Activated CD4-positive, alpha-beta T cell treated with anti-CD3 and anti-CD28 coated beads for 1 hour (primary cell): ENCODE measurements at places on chromosomes 11 and 22.

- no peak for DNase-seq
These were observed 2.3 kb downstream of the OR51G1 start for GRCh38 chr11:4921796-4922195.

GRCh38 chr11:8296872-8297271 is 33.2 kb upstream of the LMO1 start:
- no peak for DNase-seq

DNA sequence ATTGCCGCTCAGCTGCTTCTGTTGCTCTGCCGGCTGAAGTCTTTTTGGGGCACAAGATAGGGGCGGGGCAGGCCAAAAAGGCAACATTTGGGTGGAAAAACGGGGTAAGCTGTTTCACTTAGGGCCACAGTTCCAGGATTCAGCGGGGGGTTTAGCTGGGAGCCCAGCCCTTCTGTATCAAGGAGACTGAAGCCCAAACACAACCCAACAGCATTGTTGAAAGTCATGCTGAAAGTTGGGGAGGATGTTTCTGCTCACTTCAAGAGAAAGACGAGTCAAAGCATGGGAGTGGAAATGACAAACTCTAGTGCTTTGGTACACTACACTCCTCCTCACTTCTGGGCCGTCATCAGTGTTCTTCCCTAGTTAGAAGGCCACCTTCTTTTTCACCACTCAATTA is 56.1 kb upstream of the GNAZ start:
- DNase-seq: no peak

GRCh38 chr11:115258216-115258615 is 246.0 kb downstream of the CADM1 start:
- no peak for DNase-seq

DNA sequence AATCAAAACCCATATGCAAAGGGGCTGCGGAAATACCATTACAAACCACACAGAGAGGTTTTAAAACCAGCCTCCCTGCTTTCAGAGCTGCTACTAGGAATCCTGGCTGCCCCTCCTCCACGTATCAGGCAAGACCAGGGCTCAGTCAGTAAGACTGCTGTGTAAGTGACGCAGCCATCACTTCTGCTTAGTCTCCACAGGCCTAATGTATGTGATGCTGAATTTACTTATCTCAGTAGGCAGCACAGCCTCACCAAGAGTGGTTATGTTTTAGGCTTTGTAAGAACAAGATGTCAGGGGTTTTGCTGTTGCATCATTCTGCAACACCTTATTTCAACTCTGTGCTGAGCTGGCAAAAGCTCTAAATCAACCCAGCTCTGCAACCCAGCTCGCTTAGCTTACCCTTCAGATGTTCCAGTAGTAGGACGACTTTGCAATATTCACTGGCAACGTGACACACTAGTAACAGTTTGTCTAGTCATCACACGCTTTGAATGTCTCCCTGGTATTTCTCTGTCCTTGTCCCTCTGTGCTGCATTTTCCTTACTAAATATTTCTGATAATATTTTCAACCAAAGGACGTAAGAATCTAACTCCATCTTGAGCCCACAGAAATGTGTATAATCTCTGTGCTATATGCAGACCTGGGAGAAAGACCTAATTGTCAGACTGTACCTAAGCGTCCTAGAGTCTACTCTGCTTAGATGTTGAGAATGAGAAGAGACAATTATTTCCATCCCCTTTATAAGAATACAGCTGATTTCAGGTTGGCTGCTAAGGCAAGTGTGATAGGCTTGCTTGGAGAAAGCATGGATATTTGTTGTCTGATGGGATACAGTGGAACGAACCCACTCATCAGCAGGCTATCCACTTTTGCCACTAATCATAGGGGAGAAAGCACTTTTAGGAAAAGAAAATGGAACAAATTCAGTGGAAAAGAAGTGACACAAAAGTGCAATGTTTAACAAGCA is 72.2 kb downstream of the LARGE2 start:
- no peak for DNase-seq

- DNase-seq: no peak
These were observed 19.0 kb downstream of the ZBED5 start for GRCh38 chr11:10838881-10839280.

DNA sequence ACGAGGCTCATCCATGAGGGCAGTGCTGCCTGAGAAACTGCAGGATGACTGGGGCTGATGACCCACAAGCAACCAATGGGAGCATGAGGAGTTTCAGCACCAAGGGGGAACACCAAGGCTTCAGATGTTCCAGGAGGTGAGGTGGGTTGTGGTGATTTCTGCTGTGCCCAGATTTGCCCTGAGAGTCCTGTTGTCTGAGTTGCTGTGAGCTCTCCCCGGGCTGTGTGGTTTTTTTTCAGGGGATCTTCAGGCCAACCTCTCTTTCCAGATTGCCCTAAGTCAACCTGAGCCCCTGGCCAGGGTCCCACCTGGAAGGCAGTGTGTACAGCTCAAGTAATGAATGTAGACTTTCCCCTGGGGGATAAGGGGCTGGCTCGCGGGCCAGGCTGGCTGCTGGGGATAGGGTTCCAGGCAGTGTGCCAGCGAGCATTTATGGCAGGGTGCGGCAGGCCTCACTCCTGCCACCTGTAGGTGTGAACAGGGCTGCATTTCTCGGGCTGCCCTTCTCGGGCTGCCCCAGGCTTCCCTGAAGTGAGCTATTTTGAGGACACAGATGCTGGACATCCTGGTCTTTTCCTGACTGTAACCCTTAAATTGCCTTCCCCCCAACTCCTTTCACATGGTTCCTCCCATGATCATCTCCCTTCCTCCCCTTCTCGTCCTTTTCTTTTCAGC is 9.8 kb downstream of the SLC22A6 start:
- no peak for DNase-seq

DNA sequence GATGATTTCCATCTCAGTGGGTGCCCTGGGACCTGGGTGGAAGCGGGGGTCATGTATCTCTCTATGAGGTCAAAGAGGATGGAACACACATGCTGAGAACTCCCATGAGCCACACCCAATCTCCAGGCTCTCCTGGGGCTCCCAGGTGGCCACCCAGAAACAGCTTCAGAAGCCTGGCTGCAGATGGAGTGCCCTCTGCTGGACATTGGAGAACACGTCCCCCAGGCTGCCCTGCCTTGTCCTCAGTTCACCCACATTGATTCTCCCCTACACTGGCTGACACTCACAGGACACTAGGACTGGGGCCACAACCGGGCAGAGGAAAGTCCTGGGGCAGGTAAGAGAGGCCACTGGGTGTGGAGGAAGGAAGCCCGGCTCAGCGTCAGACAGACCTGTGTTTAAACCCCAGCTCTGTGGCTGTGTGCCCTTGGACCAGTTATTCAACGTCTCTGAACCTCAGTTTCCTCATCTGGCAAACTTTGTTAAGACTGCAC is 4.5 kb upstream of the NOL12 start:
- DNase-seq: peak; percentile 62

- DNase-seq: peak; percentile 44
These were observed 31.2 kb downstream of the PDE2A start for GRCh38 chr11:72642884-72643522.

- DNase-seq: no peak
These were observed 93.9 kb downstream of the RASSF10 start for GRCh38 chr11:13102865-13103539.

GRCh38 chr22:48258811-48259210 is 1496.4 kb downstream of the TBC1D22A start:
- DNase-seq: no peak

DNA sequence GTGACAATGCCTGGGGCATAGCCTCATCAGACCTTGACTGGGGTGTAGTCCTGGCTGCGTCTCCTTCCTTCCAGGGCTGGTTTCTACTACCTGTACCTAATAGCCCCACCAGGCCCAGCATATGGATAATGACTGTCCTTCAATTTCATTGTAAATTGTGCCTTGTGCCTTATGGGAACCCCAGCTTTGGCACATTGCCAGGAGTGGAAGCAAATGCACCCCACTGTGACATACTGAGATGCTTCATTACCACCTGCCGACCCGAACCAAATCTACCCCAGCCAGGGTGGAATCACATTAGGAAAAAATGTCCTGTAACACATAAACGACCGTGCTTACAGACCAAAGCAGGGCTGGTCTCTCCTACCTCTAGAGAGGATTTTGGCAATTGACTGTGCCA is 7.3 kb downstream of the TOP3B start:
- no peak for DNase-seq

DNA sequence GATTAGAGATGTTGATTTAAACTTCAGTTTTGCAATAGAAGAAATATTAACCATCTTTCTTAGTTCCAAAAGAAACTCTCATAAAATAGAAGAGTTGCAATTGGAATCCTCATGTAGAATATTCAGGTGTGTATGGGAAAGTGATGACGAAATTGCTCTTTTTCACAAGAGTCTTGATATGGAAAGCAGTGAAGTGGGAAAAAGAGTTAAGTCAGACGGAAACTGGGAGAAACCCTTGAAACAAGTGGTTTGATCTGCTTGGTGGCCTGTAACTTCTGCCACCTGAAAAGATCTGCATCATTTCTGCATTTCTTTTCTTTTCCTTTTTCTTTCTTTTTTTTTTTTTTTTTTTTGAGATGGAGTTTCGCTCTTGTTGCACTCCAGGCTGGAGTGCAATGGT is 41.8 kb upstream of the CLMP start:
- DNase-seq: no peak

- no peak for DNase-seq
These were observed 24.1 kb upstream of the MICAL3 start for GRCh38 chr22:18048441-18048898.

- DNase-seq: no peak
These were observed 39.1 kb downstream of the TMEM123 start for GRCh38 chr11:102413497-102413896.

DNA sequence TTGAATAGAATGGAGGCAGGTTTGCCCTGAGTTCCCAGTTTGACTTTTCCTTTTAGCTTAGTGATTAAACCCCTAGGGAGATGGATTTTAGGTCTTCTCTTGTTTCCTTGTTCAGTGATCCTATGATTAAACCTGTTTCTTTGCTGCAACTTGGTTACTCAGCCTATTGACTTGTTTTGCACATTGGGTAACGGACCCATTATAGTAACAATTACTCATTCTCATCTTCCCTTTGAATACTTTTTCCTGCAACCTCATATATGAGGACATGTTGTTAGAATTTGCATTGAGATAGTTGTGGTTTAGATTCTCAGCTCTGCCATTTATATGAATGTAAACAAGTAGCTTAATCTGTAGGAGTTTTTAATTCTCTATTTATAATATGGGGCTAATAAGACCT is 489.2 kb upstream of the CNTN5 start:
- DNase-seq: no peak
